Activated B cell treated with CpG ODN at 0.5 μM for 24 hours (primary cell): ENCODE measurements at places on chromosomes 5 and 9.
A peak's percentile ranks its signal among the peaks of the same experiment; 100 is the strongest.

DNA sequence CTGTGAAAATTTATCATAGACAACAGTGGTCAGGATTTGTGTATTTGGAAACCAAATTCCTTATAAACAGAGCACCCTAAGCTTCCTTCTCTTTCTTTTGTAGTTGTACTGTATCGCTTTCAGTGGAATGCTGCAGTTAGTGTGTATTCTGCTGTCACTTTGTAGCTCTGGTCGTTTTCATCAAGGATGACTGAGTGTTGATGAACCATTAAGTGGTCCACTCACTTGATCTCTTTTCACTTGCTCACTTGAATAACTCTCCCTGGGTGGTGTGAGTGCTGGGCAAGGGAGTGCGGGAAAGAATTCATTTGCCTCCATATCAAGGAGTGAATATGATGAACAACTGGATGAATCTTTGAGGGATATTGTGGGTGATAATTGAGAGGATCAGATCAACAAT lies 1225.7 kb upstream of the WWC1 start:
- no peak for DNase-seq

- DNase-seq = no peak
Observed at GRCh38 chr9:114805670-114806525, at the start of gene TNFSF15. TNFSF15 (minus strand) TSS chr9:114806039; CDS start chr9:114806012, 27 bp downstream.

- DNase-seq = no peak
Observed at GRCh38 chr5:126023994-126024441, 399.2 kb upstream of the GRAMD2B start.

DNA sequence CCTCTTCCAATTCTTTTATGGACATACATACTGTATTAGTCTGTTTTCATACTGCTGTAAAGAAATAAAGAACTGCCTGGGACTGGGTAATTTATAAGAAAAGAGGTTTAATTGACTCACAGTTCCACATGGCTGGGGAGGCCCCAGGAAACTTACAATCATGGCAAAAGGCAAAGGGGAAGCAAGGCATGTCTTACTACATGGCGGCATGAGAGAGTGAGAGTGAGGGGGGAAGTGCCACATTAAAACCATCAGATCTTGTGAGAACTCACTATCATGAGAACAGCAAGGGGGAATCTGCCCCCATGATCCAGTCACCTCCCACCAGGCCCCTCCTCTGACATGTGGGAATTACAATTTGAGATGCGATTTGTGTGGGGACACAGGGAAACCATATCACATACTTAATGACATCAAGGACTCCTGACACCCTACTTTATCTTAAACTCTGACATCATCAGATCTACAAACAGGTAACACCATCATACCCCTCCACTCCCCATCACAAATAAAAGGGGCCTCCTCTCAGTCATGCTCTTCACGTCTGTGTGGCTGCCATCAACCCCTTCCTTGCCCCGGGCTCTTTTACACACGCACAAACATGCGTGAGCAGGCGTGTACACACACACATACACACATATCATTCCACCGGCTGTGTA lies 9.7 kb downstream of the ANKRD33B start:
- no peak for DNase-seq

DNA sequence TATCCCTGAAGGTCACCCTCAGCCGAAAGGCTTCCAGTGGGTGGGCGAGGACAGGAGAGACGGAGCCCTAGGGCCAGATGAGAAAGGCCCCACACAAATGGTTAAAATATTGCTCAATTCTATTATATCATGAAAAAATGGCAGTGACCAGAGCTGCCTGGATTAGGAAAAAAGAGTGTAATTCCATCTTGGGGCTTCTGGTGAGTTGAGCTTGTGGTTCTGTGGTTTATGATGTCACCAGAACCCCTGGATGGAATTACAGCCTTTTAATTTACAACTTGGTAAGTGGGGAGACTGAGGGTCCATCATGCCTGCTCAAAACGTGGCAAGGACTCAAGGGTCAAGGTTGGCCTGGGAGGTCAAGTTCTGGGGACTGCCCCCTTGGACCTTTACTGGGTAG lies 55.5 kb upstream of the STC2 start:
- no peak for DNase-seq

DNA sequence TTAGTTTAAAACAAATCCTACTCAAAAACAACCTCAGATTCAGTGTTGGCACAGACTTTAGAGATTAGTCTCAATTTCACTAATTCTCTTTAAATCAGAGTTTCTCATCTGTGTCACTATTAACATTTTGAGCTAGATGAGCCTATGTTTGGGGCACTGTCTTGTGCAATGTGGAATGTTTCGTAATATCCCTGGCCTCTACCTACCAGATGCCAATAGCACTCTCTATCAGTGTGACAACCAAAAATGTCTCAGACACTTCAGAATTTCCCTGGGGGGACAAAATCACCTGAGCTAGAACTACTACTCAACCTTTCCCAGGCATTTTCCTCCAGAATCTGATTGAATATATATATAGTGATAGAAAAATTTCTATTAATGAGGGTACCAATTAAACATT lies 465.2 kb upstream of the RGMB start:
- no peak for DNase-seq

DNA sequence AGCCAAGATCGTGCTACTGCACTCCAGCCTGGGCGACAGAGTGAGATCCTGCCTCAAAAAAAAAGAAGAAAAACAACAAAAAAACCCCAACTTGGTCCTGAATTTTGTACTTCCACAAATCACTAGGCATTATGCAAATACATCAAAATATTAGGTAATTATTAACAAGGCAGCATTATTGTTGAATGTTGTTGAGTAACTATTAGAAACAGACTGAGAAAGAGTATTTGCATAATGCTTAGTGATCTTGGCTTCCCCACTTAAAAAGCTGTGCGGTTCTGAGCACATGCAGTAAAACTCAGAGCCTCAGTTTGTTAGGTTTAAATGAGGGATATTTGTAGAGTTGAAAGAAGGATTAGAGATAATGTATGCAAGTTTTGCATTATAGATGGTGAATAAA lies 64.2 kb downstream of the SCAMP1 start:
- DNase-seq = no peak

- DNase-seq = no peak
Observed at GRCh38 chr5:78761840-78762239, 113.3 kb upstream of the LHFPL2 start.

DNA sequence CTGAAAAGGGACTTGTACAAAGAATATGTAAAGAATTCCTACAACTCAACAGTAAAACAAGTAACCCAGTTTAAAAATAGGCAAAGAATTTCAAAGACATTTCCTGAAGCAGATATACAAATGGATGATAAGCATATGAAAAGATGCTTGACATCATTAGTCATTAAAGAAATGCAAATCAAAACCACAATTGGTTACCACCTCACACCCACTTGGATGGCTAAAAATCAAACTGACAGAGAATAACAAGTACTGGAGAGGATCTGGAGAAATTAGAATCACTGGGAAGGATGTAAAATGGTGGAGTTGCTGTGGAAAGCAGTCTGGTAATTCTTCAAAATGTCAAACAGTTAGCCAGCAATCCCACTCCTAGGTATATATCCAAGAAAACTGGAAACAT lies 12.5 kb upstream of the FOXE1 start:
- DNase-seq = no peak

GRCh38 chr9:95250462-95251221 lies 66.9 kb downstream of the FANCC start:
- no peak for DNase-seq

- DNase-seq = no peak
Observed at GRCh38 chr9:110440796-110441195, 103.1 kb upstream of the TXNDC8 start.

GRCh38 chr5:112703866-112704820 lies 33.5 kb upstream of the APC start:
- no peak for DNase-seq

DNA sequence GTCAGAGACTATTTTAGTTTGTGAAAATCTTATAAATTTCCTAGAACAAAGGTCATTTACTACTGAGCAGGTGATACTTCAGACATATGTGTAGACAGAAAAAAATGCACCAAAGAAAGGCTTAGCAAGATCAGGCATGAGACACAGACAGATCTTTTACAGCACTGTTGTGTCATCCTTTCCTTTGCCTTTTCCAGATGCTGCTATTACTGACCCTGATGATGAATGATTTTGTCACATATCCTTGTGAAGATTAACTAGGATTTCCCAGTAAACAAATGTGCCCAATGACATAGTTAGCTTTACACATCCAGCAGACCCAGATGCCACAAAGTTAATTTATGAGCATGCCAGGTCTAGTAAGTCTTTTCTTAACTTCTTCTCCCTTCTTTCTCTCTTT lies 68.2 kb downstream of the DMRTA1 start:
- DNase-seq = no peak

GRCh38 chr5:78317515-78317914 lies 23.0 kb upstream of the AP3B1 start:
- DNase-seq = no peak

DNA sequence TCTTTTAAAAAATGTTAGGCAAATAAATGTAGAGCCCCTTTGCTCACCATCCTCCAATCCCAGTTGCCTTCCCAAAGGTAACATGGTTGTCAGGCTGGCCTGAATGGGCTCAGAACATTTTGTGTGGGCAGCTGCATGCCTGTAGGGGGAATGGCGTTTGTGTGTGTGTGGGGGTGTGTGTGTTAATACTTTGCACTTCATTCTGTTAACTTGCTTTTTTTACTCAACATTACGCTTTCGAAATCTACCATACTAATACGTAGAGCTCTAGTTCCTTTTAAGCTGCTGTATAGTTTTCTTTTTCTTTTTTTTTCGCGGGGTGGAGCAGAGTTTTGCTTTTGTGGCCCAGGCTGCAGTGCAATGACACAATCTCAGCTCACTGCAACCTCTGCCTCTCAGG lies 14.0 kb downstream of the MYOZ3 start:
- DNase-seq = no peak

- no peak for DNase-seq
Observed at GRCh38 chr9:135724186-135724787, 22.3 kb downstream of the KCNT1 start.

DNA sequence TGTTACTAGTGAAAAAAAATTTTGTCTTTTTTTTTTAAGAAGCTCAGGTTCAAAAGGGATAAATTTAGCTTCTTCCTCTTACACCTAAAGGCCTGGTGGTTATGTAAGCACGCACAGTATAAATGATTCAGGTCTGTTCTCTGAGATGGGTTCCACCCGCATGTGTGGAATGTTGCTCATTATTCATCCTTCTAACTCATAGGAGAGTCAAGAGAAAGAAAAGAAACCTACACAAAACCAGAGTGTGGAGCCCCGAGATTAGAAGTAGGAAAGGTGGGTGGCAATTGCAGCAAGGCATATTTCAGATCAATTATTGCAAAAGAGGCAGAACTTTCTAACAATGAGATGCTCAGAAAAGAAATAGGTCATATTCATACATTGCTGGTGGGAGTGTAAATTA lies 13.5 kb downstream of the PLAC8L1 start:
- DNase-seq = no peak

DNA sequence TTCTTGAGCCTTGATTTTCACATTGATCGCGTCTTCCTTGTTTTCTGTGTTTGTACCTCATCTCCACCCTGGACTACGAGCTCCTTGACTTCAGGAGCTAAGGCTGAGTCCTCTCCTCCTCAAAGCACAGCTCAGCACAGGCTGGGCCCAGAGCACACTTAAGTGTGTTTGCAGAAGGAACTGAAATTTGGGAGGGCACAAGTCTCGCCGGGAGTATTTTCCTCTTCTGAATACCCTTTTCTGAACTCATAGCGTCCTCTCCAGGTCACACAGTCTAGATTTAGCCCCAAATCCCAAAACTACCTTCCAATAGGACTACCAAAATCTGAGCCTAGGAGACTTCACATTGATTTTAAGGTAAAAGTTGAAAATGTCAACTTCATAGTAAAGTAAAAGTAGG lies 41.6 kb downstream of the TSTD2 start:
- no peak for DNase-seq

DNA sequence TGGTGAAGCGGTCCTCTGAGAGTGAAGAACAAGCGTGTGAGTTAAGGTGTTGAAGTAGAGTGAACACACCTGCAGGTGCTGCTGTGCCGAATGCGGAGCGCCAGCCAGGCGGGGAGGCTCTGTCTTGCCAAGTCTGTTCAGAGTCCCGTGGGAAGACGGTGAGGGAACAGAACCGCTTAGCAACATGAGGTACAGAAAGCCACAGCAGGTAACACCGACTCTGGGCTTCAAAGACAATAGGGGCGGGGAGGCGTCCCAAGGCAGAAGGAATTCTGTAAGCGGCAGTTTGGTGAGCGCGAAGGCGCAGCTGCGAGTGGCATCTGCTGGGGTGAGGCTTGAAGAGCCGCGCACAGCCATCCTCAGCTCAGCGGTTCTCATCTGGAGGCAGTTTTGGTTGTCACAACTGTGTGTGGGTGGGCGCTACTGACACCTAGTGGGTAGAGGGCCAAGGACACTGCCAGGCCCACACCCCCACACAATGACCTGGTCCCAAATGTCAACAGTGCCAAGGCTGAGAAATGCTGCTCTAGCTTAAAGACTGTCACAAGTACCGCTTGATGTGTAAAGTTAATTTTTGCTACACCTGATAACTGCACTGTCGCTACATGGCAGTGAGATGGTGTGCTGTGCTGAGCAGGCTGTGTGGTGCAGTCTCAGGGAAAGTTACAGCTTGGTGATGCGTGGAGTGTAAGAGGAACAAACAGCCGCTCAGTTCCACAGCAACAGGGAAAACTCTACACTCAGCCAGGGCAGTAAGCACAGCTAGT lies 67.4 kb upstream of the TBC1D9B start:
- peak; percentile 58 for DNase-seq

DNA sequence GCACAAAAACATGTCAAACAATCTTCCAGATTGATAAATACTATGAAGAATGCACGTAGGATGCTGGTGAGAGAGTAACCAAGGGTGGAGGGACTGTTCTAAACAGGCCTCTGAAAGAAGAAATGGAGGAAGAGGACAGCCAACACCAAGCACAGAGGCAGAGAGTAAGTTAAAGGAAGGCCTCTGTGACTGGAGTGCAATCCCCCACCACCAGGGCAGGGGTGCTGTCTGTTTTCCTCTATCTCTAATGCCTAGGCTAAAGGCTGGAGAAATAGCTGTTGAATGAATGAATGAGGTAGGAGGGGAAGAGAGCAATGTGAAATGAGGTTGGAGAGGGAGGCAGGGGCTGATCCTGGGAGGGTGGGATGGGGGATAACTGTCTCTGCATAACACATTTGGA lies 88.9 kb downstream of the ANKRD55 start:
- DNase-seq = no peak

GRCh38 chr5:61817472-61818326 lies 485.6 kb downstream of the ZSWIM6 start:
- DNase-seq = no peak

- DNase-seq = no peak
Observed at GRCh38 chr5:32279786-32280185, 33.0 kb downstream of the MTMR12 start.

DNA sequence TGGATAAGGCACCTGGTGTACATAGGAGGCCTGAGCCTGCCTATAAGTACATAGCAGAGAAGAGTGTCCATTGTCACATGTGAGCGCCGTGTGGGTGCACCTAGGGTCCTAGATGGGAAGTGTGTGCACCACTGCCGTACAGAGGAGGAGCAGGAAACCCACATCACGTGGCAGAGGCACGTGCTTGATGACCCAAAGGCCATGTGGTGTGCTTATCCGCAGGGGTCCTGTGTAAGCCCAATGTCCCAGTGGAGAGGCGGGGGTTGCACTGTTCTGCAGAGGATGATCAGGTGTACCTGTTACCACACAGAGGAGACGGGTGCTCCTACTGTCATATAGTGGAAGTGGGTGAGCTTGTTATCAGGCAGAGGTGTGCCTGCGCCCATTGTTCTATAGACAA lies 354.1 kb upstream of the IRX2 start:
- DNase-seq = no peak
